Left lung (tissue), 14 donors: ENCODE measurements at places on chromosomes 4 and X. TPM values are rescaled to one million over a fixed set of nuclear protein-coding genes. Genes with fewer than 3 reads are reported as not detected.

- no peaks in the 10 kb centered on the region for H3K27me3 ChIP-seq
Measured at GRCh38 chr4:89196056-89196674, 84.8 kb downstream of the TIGD2 start.

DNA sequence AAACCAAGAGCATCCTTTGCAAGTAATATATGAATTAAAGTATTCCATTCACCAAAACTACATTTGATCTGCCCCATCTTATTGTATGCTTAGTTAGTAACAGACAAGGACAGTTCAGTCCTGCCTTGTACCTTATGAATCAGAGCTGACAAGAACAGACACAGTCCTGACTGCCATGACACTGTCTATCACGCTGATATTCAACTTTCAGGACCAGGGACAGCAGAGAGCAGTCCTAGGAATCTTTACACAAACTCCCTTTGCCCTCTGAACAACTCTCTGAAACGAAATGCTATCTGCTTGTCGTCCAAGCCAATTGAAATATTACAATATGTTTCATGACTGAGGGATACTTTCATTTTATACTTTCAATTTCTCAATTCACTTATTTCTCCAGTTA lies 268.6 kb upstream of the VCX start:
- H3K4me3 ChIP-seq = no peak overlapping the region
- no peaks in the 10 kb centered on the region for H3K27me3 ChIP-seq
- H3K36me3 ChIP-seq = no peaks in the 10 kb centered on the region
- no peak for DNase-seq
- no peaks in the 10 kb centered on the region for H3K4me1 ChIP-seq

DNA sequence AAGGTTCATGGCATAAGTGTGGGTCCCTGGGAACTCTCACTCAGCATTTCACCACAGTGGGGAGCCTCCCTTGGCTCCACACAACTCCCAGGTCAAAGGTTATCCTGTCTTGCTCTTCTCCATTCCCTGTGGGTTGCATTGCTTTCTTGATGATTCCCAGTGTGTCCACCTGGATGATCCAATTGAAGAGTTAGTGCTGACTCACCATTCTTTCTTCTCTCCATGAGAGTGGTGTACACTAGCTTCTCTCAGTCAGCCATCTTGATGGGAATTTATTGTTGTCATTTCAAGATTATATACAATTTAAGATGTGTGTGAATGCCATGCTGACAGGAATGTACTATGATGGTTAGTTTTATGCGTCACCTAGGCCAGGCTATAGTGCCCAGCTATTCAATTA lies 25.6 kb upstream of the C4orf17 start:
- no peaks in the 10 kb centered on the region for H3K27me3 ChIP-seq
- H3K27ac ChIP-seq = no peak overlapping the region
- H3K36me3 ChIP-seq = no peaks in the 10 kb centered on the region
- DNase-seq = no peak

DNA sequence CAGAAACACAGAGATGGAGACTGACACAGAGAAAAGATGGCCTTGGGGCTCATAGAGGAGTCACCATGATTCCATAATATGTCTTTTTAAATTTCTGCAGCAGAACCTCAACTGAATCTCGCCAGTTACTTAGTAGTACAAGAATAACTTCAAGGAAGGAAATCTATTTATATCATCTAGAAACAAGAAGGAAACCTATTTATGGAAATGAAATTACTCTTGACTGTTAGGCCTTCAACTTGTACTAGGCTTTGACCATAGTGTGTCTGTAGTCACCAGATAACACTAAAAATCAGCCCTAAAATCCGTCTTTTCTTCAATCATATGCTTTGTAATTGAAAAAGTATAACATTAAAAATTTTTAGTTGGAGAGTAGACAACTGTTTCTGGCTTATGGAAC lies 740.4 kb downstream of the TRIML1 start:
- no peaks in the 10 kb centered on the region for H3K4me1 ChIP-seq
- no peak for DNase-seq
- no peak overlapping the region for H3K27ac ChIP-seq
- H3K27me3 ChIP-seq = no peaks in the 10 kb centered on the region

GRCh38 chrX:44674906-44675305 lies 132.2 kb upstream of the FUNDC1 start:
- no peaks in the 10 kb centered on the region for H3K4me1 ChIP-seq
- no peak for DNase-seq
- no peaks in the 10 kb centered on the region for H3K27me3 ChIP-seq
- H3K4me3 ChIP-seq = no peak overlapping the region
- no peak overlapping the region for H3K27ac ChIP-seq
- H3K36me3 ChIP-seq = no peaks in the 10 kb centered on the region

GRCh38 chr4:86015412-86016350 lies 344.2 kb downstream of the MAPK10 start:
- no peak overlapping the region for H3K4me3 ChIP-seq
- no peak overlapping the region for H3K27ac ChIP-seq
- H3K4me1 ChIP-seq = no peaks in the 10 kb centered on the region
- H3K27me3 ChIP-seq = no peaks in the 10 kb centered on the region

DNA sequence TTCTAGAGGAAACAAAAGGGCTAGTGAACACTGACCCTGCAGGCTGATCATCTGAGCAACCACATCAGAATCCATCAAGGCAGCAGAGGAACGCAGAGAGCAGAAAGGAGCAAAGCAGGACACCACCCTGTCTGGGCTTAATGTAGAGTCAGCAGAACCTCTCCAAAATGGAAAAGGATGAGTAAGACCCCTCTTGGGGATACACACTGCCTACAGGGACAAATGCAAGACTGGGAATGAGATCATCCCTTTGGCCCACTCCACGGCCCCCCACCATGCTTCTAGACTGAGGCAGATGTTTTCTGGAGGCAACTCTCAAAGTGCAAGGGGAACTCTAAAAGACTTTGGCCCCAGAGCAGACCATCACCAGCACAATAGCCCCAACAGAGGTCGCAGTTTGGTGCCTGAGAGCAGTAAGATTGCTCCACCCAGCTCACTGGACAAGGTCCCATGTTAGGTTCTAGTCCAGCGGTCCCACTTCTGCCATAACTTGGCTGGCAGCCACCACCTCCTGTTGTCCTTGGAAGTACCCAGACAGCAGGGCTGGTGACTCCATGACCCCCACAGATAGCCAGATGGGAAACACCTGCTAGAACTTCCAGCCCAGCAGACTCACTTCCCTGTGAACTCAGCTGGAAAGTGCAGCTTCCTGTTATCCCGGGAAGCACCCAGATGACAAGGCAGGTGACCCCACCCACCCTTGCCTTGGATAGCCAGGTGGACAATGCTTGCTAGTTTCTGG lies 372.7 kb downstream of the INPP4B start:
- no peak overlapping the region for H3K4me3 ChIP-seq
- no peaks in the 10 kb centered on the region for H3K27me3 ChIP-seq
- no peaks in the 10 kb centered on the region for H3K4me1 ChIP-seq

- no peaks in the 10 kb centered on the region for H3K4me1 ChIP-seq
- no peak for DNase-seq
- no peak overlapping the region for H3K27ac ChIP-seq
- H3K27me3 ChIP-seq = no peaks in the 10 kb centered on the region
- H3K4me3 ChIP-seq = no peak overlapping the region
Measured at GRCh38 chrX:8868070-8868773, 67.0 kb upstream of the FAM9A start.

- H3K27me3 ChIP-seq = no peaks in the 10 kb centered on the region
- DNase-seq = no peak
- H3K27ac ChIP-seq = no peak overlapping the region
- H3K4me3 ChIP-seq = no peak overlapping the region
Measured at GRCh38 chr4:125838924-125839323, 524.2 kb downstream of the FAT4 start.

- H3K27ac ChIP-seq = peak overlapping the region; percentile 45
- H3K27me3 ChIP-seq = no peaks in the 10 kb centered on the region
- H3K4me1 ChIP-seq = no peaks in the 10 kb centered on the region
Measured at GRCh38 chrX:10098270-10098713, 58.5 kb upstream of the CLCN4 start.

DNA sequence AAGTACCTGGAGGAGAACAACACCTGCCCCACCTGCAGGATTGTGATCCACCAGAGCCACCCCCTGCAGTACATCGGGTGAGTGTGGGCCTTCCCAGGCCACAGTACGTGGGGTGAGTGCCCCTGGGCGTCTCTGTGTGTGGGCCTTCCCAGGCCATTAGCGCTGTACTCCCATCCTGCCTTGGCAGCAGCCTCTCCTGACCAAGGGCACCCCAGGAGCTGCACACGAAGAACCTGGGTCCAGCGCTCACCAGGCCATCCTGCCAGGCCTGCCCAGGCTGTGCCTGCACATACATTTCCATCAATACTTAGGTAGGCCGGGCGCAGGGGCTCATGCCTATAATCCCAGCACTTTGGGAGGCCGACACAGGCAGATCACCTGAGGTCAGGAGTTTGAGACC lies 29.3 kb downstream of the PCGF3 start:
- H3K4me1 ChIP-seq = no peaks in the 10 kb centered on the region
- no peak overlapping the region for H3K4me3 ChIP-seq
- no peaks in the 10 kb centered on the region for H3K36me3 ChIP-seq
- DNase-seq = no peak
- H3K27ac ChIP-seq = no peak overlapping the region

- no peak overlapping the region for H3K27ac ChIP-seq
- DNase-seq = no peak
- H3K36me3 ChIP-seq = no peaks in the 10 kb centered on the region
- H3K4me1 ChIP-seq = peaks cover 4% of the 10 kb centered on the region
Measured at GRCh38 chr4:181004056-181004455, 1239.1 kb upstream of the TENM3 start.

GRCh38 chr4:47819178-47819577 lies 18.7 kb downstream of the CORIN start:
- H3K4me1 ChIP-seq = peaks cover 8% of the 10 kb centered on the region
- H3K4me3 ChIP-seq = no peak overlapping the region

GRCh38 chr4:577499-578450 lies 1.7 kb upstream of the TMEM271 start:
- no peak for DNase-seq
- H3K27me3 ChIP-seq = peaks cover 98% of the 10 kb centered on the region
- H3K4me3 ChIP-seq = no peak overlapping the region
- H3K36me3 ChIP-seq = no peaks in the 10 kb centered on the region
- H3K4me1 ChIP-seq = peaks cover 7% of the 10 kb centered on the region

GRCh38 chr4:41514169-41514568 lies 23.8 kb upstream of the LIMCH1 start:
- no peak for DNase-seq
- no peaks in the 10 kb centered on the region for H3K36me3 ChIP-seq
- H3K27me3 ChIP-seq = no peaks in the 10 kb centered on the region
- H3K27ac ChIP-seq = no peak overlapping the region
- no peak overlapping the region for H3K4me3 ChIP-seq

Gene SULT1B1
- total RNA-seq = 25.0 TPM

Gene LNX1
- total RNA-seq = 2.5 TPM

Gene PDZD4
- 3.5 TPM for total RNA-seq

Gene XAGE1A
- total RNA-seq = not detected

Gene HTN3
- not detected for total RNA-seq

Gene ADH6
- total RNA-seq = not detected
